Umbilical cord (tissue), 2 donors: ENCODE measurements at places on chromosomes 7 and 10. TPM values are rescaled to one million over a fixed set of nuclear protein-coding genes. Genes with fewer than 3 reads are reported as not detected.

DNA sequence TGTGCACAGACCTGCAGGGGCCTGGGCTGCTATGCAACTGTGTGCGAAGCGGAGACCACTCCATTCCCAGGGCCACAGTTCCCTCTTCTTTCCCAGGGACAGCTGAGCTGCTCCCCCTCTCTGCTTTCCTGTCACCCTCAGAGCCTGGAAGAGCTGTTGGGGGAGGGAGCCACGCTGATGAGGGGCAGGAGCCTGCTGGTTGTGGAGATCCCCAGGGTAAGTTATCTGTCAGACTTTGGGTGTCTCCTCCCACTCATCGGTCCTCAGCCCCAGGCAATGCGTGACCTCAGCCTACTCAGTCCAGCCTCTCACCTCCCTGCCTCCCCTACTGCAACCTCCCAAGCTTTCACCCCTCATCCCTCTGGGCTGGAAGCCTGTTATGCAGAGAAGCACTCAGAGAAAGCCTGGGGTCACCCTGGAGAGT lies 53.5 kb downstream of the ZNF467 start:
- DNase-seq = no peak

DNA sequence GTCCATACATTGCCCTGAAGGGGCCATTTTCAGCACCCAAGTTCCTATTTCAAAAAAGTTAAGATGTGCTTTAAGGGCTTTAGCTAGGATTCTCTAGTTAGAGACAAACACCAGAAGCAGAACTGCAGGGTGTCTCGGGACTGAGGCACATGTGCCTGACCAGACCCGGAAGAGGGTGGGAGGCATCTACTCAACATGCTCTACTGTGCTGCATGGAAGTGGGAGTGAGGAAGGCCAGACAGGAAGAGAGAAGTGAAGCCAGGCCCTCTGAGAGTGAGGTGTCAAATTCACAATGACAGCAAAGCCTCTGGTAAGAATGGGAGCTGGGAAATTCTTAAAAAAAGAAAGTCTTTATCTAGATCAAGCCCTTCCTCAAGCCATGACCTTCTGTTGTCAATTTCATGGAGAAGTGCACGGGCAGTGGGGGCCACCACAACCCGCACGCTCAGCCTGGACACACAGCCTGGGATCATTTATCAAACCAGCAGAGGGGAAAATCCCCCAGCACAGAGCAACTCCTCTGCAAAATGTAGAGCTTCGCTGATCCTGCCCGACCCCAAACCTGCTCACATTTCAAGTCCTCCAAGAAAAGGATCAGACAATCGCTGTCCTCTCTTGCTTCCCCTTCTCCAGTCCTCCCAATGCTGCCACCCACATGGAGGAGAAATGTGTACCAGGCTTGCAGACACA lies 38.7 kb downstream of the PLXNA4 start:
- peak; percentile 32 for DNase-seq

DNA sequence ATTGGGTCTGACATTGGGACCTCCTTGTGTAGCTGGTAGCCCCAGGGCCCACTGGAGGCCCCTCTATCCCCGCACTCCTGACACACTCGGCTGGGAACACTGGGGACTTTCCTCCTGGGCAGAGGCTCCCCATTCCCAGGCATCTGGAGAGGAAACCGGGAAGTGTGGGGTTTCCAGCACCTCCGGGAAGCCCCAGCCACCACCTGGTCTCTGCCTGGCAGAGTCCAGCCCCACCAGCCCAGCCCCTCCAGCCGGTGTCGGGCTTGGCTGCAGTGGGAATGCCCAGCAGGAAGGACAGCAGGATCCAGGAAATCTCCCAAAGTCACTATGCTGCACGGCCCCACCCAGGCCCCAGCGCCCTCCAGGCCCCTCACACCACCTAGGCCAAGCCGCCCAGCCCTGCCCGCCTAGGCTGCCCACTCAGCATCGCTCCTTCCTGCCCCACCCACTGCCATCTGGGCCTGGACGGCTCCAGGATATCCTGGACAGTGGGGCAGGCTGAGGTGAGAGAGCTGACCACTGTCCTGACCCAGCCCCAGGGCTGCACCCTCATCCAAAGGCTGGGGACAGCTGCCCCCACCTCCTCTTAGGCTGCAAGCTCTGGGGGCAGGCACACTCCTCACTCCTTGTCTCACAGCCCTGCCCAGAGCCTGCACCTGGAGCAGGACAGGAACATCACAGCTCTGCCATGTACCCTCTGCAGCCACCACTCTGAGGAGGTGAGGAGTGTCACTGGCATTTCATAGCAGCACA lies 11.8 kb downstream of the RASGEF1A start:
- no peak for DNase-seq

- peak; percentile 88 for DNase-seq
Measured at GRCh38 chr7:38908759-38909335, at the start of gene VPS41. TSS of gene VPS41 (minus strand) at chr7:38909191. CDS start at chr7:38909174, 17 bp downstream.

GRCh38 chr7:118040562-118040961 lies 143.4 kb upstream of the LSM8 start:
- DNase-seq = no peak

- DNase-seq = no peak
Measured at GRCh38 chr7:115226410-115226809, 304.5 kb downstream of the MDFIC start.

DNA sequence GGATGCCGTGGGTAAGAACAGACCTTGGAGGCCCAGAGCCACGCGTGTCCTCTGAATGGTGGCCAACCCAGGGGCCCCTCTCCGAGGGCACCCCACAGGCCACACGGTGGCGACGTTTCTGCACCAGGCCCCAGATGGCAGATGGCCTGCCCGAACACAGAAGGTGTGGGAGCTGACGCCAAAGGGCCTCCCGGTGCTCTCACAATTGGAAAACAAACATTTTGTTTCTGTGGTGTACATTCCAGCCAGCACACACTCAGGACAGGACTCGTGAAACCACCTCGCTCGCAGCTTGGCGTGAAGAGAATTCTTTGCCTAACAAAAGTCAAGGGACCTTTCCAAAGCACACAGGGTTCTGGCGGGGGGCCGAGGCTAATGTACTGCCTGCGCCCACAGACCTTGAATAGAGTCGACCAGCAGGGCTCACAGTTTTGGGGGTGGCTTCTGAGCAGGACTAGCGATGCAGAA lies 112.1 kb downstream of the FAM53B start:
- no peak for DNase-seq

GRCh38 chr7:128742206-128742605 lies 3.0 kb downstream of the CALU start:
- DNase-seq = no peak

- DNase-seq = no peak
Measured at GRCh38 chr10:124737708-124738107, 6.5 kb downstream of the FAM53B start.

DNA sequence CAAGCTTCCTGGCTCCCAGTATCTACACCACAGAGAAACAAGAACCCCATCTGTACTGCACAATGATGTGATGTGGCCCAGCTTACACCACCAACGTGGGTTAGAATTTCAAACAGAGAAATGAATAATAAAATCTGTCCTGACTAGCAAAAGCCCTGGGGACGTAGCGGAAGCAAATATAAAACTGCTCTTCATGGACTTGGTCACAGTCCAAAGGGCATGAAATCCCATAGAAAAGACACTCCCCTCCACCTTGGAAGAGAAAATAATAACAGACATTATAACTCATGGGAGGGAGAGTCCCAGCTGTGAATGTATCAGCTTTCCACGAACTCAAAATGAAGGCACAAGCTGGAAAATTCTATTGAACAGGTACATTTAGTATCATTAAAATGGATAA lies 205.3 kb upstream of the GALNT17 start:
- no peak for DNase-seq

DNA sequence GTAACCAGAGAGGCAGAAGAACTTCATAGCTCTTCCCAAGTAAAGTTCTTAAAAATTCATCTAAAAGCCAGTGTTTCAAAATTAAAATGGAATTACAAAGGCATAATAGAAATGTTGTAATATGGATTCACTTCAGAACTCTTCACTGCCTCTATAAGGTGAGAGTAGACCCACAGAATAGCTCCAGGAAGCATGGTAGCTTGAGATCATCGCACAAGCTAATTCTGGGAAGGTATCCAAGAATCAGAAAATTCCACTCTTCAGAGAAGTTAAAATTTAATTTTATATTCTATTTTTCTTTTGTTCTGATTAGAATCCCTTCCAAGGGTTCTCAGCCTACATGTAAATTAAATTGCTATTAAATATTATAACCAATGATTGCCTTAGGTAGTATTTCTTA lies 1.5 kb upstream of the DHX32 start:
- DNase-seq = no peak

GRCh38 chr7:104914421-104914820 lies 99.6 kb upstream of the KMT2E start:
- no peak for DNase-seq

GRCh38 chr10:31756729-31757110 lies 171.9 kb downstream of the ARHGAP12 start:
- no peak for DNase-seq

Gene CLDN15
- 7.5 TPM for total RNA-seq

Gene SUN3
- not detected for total RNA-seq

Gene TMEM196
- total RNA-seq = 14.9 TPM

Gene KNDC1
- 4.8 TPM for total RNA-seq

Gene EXOSC1
- total RNA-seq = 16.1 TPM
